ENCODE measurements at places on chromosomes 1 and 21.
A peak's percentile ranks its signal among the peaks of the same experiment; 100 is the strongest.

DNA sequence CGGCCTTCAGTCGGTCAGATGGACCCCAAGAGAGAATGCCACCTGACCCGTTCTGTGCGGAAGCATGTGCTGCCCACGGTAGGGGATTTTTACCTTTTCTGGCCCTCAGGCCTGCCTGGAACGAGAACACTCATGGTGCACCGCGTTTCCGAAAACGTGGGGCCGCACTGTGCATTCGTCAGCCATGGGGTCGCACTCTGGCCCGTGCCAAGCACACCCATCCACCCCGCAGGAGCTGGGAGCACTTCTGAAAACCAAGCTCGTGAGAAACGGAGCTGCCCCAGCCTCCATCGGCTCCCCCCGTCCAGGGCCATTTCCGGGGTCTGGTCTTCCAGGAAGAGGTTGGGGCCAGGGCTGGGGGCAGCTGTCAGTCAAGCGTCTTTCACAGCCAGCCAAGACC is 72.8 kb downstream of the PRDM16 start:
- DNase-seq: no peak

GRCh38 chr1:209929751-209930150 is 8.3 kb upstream of the SYT14 start:
- no peak for DNase-seq

- no peak for DNase-seq
Measured at GRCh38 chr1:115135681-115136080, 46.4 kb upstream of the TSPAN2 start.

DNA sequence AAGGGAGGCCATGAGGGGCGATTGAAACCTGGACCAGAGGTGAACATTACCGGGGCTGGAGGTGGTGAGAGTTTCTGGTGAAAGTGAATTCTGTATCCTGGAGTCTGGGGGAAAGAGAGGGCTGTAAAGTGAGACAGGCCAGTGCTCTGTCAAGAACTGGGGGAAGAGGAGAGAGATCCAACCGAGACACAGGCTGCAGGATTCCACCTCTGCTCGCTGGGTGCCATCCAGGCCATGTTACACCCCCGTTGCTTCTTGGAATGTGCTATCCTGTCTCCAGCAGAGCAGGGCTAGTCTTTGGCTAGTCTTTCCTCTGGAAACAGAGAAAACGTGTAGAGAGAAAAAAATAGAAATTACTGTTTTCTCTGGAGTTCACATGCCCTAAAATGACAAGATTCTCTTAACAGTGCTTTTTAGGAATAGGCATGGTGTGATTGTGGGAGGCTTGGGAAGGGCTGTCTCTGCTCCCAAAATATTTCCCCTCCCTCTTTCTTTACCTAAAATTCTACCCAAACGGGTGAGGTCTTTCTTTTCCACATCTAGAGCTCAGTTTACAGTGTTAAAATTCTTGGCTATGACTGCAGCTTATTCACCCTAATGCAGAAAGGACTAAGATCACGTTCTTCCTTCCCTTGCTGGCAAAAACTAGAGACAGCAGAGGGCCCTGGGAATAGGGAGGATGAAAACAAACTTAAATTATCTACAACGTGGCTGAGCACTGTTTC is 16.5 kb upstream of the OVAAL start:
- DNase-seq: no peak

- peak; percentile 40 for DNase-seq
Measured at GRCh38 chr1:109910963-109911798, 532 bp downstream of the CSF1 start.

- no peak for DNase-seq
Measured at GRCh38 chr1:61724506-61724812, 482 bp downstream of the TM2D1 start.

GRCh38 chr1:16420424-16421118 is 16.7 kb downstream of the SPATA21 start:
- DNase-seq: peak; percentile 35

GRCh38 chr1:192546596-192547190 is 28.9 kb upstream of the RGS1 start:
- no peak for DNase-seq

- no peak for DNase-seq
Measured at GRCh38 chr1:82284213-82284612, 483.5 kb downstream of the ADGRL2 start.

DNA sequence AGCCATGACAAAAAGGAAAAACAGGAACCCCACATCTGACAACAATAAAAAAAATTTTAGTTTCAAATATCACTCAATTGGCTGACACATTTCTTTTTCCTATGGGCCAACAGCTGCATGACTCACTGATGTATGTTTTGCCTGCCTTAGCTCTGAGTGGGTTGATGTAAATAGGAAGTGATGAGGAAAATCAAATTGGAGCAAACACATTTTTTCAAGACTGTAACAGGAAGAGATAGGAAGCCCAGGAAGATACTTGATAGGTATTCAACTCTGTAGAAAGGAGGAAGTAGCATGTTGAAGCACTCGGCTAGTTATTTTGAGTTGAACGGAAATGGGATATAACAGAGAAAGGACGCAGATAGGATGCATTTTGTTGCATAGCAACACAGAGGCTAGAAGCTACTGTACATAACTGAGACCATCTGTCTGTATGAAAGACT is 168.0 kb upstream of the NR5A2 start:
- DNase-seq: no peak

- no peak for DNase-seq
Measured at GRCh38 chr1:209815931-209816341, 10.0 kb upstream of the IRF6 start.

GRCh38 chr1:118304722-118305359 is 119.8 kb upstream of the SPAG17 start:
- DNase-seq: no peak

DNA sequence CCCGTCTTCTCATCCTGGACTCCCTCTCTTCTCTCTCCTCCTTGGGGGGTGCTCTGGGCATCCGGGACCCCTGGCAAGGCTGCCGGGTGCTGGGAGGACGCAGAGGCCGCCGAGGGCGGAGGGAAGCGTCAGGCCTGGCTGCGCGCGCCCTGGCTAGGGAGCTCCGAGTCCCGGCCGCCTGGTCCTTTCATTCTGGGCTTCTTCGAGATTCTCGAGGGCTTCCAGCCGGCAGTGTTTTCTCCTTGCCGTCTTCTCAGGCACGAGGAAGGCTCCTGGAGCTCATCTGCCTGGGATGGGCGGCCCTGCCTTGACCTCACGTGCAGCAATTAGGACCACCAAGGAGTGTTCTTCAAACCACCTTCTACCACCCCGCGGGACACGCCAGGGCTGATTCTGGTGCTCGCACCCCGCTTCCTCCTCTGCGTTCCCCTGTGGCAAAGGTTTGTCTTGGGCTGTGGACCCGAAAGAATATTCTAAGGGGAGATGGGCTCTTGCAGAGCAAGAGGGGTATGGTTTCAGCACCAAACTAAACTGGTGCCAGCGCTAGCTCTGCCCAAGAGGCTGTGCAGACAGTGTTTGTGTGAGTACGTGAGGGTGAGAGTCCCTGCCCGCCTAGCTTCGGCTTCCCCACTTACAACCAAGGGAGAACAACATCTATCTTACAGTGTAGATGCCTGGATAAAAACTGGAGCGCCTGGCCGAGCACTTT is 36.5 kb downstream of the PIK3CD start:
- DNase-seq: no peak

- DNase-seq: no peak
Measured at GRCh38 chr1:42876009-42876408, 29.6 kb downstream of the ZNF691 start.

DNA sequence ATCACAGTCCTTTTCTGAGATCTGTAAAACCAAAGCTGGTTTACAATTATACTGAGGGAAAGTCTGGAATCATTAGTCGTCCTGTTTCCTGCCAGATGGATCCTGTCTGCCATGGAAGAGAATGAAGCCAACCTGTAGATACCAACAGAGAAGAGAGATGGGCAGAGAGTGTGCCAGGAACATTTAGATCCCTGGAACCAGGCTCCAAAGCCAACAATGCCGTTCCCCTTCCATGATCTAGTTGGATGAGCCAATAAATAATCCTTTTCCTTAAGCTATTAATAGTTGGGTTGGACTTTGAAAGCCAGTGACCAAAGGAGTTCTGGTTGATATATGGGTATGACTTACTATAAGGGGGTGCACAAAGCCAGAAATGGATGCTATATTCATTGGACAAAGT is 15.0 kb downstream of the CAPN8 start:
- DNase-seq: no peak

- DNase-seq: no peak
Measured at GRCh38 chr1:8586438-8586837, 231.0 kb downstream of the RERE start.

DNA sequence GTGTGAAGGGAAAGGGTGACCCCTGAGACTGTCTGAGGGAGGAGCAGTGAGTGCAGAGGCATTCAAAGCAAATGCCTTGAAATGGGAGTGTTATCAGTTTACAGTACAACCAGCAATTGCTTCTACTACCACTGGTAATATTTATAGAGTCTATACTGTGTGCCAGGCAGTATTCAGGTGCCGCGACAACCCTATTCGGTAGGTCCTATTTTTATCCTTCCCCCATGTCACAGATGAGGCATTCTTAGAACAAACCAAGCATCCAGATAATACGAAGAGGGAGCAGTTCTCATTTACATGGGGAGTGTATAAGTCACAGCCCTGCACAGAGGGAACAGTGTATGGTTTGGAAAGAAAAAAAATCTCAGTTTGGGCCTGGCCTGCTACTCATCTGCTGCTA is 18.3 kb downstream of the ROR1 start:
- DNase-seq: no peak

- no peak for DNase-seq
Measured at GRCh38 chr1:236869911-236870310, 74.8 kb downstream of the MTR start.

DNA sequence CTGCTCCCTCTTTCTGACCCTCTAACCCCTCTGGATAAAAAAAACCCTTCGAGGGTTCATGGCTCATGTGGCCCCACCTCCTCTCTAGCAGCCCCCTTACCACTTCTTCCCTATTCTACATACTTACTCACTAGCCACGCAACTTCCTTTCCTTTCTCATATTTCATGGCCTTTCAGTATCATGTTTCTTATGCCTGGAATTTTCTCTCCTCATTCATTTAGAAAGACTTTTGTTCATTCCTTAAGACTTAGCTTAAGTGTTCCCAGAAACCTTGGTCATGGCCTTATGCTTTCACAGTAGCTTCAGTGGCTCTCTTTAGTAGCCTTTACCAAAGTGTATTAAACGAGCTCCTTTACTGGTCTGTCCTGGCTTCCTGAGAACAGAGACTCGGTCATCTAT is 6.1 kb downstream of the ACP6 start:
- DNase-seq: no peak

DNA sequence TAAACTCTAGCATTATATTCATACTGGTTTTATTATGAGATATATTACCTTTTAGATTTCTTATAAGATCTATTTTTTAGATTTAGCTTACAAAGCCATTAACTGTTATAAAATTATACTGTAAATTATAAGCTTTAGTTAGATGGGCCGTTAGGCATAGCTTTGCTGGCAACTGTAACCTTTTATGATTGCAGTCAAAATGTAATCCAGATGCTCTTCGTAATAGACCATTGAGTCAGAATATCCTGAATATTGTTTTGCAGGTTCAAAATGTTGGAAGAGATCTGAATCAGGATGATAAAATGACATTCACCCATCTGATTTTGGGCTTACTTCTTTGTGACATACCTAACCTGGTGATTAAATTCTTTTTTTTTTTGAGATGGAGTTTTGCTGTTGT is 20.9 kb downstream of the ITSN1 start:
- DNase-seq: no peak

DNA sequence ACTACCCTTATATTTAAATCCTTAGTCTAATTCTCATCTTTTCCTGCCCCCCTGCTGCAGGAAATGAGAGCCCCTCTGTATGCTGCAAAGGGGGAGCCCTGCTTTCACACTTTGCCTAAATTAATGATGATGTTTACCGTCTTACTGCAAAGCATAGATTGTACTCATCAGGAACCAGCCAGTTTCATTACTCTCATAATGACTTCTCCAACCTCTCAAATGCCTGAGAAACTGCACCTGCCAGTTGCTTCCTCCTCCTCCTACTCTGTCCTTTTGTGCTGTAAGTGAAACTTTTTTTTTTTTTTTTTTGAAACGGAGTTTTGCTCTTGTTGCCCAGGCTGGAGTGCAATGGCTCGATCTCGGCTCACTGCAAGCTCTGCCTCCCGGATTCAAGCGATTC is 101.7 kb downstream of the ADSS2 start:
- DNase-seq: no peak

- DNase-seq: no peak
Measured at GRCh38 chr1:171422511-171422910, 62.8 kb upstream of the PRRC2C start.

- DNase-seq: no peak
Measured at GRCh38 chr21:37370152-37371040, 3.8 kb downstream of the DYRK1A start.

- no peak for DNase-seq
Measured at GRCh38 chr1:214563881-214564280, 12.5 kb upstream of the PTPN14 start.

DNA sequence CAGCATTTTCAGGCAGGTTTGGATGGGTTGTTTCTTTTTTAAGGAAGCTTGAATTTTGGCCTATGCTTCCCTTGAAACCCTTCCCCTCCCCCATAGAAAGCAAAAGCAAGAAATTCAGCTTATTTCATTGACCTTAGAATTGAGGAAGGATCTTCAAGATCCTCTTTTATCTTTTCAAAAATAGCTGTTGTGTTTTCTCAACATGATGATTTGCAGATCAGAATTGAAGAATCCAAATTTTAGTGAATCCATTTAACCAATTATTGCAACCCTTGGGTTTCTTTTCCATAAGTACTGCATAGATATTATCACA is 73.7 kb downstream of the LRRC8C start:
- no peak for DNase-seq

DNA sequence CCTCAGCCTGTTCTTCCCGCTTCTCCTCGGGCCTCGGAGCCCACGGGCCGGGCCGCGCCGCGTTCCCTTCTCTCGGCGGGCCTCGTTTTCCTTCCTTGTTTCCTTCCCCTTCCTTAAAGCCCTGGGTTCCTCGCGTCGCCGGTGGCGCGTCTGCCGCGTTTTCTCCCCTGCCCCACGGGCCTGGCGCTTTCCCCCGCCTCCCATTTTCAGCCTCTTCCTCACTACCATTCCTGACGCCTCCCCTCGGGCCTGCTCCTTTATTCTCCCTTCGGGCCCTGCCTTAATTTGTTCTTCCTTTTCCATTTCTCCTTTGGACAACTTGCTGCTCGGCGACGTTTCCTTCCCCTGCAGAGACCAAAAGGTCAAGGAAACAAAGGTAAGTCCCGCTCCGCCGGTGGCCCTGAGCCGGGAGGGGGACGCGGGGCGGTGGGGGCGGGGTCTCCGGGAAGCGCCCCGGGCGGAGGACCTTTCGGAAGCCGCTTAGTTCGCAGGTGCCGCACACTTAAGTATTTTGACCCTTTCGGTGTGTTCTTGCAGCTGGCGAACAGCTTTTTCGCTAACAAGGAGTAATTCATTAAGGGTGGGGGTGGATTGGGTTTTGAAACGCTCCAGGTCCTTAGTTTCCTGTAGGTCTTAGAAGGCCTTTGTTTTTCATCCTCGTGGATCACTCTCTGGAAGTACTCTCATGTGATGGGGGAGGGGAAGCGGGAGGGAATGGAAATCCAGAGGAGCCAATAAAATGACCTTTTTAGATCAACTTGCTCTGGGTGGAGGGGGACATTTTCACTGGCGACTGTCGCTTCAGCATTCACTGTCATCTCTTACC is 780 bp downstream of the YTHDF2 start:
- peak; percentile 50 for DNase-seq
